ENCODE measurements at places on chromosomes 1 and 21.

DNA sequence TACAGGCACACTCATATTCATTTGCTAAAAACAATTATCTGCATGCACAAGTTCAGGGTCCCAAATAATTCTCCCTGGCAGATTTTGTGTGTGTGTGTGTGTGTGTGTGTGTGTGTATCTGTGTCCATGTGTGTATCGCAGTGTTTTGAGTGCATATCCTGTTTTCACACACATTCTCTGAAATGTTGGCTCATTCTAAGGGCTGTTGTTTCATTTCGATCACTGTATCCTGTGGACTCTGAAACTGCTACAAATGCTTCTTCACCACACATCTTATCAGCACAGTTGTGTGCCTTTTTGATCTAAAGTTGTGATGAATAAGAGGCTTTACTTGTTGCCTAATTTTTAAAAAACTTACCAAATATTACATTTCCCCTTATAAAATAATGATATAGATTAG is 34.6 kb downstream of the NR5A2 start:
- DNase-seq, result no peak

DNA sequence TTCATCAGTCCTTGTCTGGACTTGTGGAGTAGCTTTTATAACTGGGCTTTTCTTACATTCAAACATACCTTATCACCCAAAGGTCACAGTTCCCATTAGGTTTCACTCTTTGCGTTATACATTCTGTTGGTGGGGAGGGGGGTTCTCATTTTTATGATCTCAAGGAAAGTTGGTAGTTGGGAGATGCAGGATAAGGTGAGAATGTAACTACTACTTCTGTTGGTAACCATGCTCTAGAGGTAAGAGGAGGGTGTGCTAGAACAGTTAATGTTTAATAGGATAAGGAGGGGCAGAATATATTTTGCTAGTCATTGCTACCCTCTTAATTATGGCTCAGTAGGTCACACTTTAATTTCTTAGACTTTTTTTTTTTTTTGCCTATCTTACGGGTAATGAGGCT is 10.7 kb downstream of the YBX1 start:
- DNase-seq, result no peak

DNA sequence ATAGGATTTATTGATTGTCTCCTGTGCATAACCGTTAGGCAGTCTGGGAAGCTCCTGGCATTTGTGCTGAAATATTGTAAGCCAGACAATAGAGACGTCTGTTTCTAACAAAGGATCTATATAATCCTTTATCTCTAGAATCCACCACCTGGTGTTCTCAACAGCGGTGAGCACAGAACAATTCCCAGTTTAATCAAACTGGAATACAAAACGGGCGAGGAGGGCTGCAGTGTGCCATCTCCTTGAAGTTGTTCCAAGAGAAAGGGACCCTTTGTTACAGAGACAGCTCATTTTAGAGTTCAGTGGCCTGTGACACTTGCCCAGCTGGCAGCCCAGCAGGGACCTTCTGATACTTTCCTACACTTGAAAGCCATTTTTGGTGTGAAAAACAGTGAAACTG is 162.8 kb upstream of the IVNS1ABP start:
- no peak for DNase-seq

- DNase-seq, result peak; percentile 20
Observed at GRCh38 chr1:86779308-86780191, 75.2 kb downstream of the SH3GLB1 start.
